Liver (tissue), 10 donors: ENCODE measurements at places on chromosomes 4 and X. TPM values are rescaled to one million over a fixed set of nuclear protein-coding genes. Genes with fewer than 3 reads are reported as not detected.

FHDC1 gene
- 0.17 TPM for total RNA-seq

BCLAF3 gene
- 2.1 TPM for total RNA-seq

FAM47A gene
- not detected for total RNA-seq

DNA sequence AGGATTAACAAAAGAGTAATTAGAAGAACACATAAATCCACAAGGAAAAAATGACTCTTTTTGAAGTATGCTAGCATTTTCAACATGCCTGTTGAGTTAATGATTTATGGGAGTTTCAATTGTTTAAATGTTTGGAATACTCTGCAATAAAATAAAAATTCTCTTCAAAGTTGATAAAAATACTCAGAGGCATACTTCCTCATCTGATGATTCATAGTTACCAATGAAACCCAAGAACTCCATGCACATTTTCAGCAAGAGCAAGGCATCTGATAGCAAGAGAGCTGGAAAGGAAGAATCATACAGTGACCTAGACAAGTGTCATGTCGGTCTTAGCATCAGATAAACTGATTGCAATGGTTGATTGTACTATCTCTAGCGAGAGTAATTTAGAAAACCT is 443.7 kb upstream of the ATOH1 start:
- DNase-seq = no peak

CYSLTR1 gene
- total RNA-seq = 0.50 TPM

EDNRA gene
- total RNA-seq = 1.5 TPM

DNA sequence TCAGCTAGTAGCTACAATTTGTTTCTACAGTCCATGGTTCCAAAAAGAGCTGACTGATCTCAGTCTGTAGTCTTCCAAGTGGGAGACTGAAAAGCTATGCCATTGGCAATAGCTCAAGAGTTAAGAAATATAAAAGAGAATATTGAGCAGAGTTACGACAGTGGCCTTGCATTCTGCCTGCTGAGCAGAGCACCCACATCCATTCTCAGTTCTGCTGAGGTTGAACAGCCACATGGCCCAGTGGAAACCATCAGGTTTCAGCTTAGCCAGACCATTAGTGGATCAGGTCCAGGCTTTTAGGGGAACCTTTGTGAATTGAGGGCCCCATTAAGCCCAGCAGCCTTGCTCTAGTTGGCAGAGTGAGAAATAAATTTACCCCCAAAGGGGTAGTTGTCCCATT is 28.1 kb downstream of the ZNF81 start:
- DNase-seq = no peak

SCRG1 gene
- under 0.01 TPM for total RNA-seq

- no peak for DNase-seq
Measured at GRCh38 chr4:10853196-10853595, 168.6 kb upstream of the CLNK start.

ODAM gene
- 0.25 TPM for total RNA-seq

GRCh38 chr4:24251589-24251988 is 332.8 kb downstream of the DHX15 start:
- DNase-seq = no peak

GRCh38 chr4:112112590-112113170 is 32.6 kb upstream of the FAM241A start:
- DNase-seq = no peak

- no peak for DNase-seq
Measured at GRCh38 chr4:75004755-75005668, 72.1 kb downstream of the PARM1 start.

DNA sequence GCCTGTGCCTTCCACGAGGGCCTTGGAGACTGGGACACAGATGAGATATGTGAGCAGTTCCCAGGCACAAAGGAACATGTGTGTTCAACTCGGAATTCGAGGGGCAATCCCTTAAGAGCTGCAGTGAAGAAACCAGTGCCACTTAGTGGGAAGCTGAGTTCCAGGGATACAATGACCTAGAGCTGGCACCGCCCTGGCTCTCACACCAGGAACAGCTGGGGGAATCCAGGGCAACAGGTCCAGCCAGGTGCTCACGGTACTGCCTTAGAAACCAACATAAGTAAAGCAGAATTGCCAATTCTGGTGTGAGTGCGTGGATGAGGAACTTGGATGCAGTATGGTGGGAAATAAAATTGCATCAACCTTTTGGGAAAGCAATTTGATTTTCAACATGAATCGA is 122.9 kb downstream of the AFAP1 start:
- DNase-seq = no peak

UGT2B17 gene
- not detected for total RNA-seq

GRCh38 chrX:27276751-27277150 is 186.4 kb downstream of the PPP4R3C start:
- no peak for DNase-seq

DNA sequence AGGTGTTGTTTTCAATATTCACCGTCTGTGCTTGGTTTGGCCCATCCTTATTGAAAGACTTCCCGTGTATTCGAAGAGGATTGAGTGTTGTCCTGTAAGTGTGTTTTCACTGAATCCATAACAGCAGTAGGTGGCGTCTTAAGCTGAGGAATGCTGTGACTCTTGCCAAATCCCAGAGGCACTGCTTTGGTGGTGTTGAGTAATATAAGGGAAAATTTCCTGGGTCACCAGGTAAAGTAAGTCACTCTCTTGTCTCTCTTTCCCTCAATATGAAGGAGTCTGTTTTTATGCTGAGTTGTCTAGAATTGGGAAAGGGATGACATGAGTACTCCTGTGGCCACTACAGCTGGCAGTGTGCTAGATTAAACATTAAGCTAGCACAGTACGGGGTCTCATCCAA is 146.7 kb upstream of the ZXDB start:
- DNase-seq = no peak

DNA sequence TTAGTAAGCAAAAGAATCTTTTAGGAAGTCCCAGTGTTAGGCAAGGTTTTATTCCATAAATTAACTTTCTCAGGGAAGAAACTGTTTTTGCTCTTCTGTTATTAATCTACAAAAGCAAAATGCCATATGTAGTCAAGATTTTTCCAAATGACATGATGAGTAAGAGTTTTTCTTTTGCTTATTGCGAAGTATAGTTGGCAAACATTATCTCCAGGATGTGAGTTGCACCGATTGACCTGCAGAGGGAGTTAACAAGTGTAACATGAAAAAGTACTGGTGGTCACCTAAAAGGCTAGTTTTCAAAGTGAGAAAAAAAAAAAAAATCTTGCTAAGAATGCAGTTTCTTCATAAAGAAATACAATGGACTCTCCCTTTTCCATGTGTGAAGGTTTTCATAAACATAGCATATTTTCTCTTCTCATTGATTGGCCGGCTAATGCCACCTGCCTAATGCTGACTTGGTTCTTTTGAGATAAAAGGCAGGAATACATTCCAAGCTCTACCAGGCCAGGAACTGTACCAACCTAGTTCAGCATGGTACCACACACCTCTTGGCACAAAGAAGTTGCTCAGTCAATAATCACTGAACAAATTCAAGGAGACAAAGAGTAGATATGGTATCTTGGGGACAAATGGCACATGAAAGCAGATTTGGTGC is 100.2 kb downstream of the LNX1 start:
- DNase-seq = no peak

DNA sequence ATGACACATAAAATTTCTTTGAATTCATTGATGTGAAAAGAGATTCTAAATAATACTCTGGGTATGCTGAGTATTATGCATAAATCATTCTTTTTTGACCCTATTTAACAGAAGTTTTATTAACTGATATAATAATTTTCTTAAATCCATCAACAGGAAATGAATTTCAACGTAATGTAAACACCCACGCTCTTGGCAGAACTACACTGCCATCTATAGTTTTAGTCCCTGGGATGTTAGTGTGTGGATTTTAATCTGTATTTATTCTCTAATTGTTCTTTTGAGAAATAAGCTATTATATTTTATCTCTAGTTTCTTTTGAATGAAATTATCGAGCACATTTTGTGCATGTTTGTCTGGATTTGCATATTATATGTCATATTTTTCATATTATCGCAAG is 666.8 kb upstream of the NDST4 start:
- no peak for DNase-seq

DNA sequence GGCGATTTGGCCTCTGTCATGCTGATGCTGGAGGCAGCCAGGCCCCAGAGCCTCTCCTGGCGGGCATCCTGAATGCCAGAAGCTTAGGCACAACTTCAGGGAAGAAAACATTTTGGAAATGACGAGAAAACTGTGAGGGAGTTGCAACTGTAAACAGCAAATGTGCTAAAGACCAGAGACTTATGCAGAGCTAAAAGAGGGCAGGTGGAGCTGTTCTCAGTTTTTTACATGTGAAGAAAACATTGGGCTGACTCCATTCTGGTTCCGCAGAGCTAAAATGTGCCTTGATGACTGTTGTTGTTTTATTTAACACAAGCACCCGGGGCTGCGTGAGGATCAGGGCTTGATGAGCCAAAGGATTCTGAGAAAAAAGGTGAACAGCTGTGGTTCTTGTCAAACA is 10.8 kb upstream of the ARX start:
- DNase-seq = no peak

GRCh38 chrX:111102636-111103035 is 6.6 kb downstream of the PAK3 start:
- no peak for DNase-seq

DNA sequence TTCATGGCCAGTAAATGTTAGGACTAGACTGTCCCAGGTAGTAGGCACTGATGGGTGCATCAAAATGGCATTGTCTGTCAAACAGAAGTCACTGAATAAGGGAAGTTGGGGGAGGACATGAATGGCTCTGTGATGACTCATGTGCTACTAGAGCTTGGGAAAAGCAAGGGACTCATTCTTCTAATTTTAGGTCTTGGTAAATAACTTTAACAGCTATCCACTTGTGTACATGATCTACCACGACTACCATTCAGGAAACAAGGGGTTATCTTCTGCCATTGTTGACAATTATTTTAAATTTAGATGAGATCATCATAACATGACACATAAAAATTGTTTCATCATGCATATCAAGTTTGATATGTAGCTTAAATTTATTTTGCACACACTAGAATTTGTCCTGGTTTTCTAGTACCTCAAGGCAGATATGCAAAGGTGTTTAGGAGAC is 6.3 kb downstream of the AREG start:
- DNase-seq = no peak

DNA sequence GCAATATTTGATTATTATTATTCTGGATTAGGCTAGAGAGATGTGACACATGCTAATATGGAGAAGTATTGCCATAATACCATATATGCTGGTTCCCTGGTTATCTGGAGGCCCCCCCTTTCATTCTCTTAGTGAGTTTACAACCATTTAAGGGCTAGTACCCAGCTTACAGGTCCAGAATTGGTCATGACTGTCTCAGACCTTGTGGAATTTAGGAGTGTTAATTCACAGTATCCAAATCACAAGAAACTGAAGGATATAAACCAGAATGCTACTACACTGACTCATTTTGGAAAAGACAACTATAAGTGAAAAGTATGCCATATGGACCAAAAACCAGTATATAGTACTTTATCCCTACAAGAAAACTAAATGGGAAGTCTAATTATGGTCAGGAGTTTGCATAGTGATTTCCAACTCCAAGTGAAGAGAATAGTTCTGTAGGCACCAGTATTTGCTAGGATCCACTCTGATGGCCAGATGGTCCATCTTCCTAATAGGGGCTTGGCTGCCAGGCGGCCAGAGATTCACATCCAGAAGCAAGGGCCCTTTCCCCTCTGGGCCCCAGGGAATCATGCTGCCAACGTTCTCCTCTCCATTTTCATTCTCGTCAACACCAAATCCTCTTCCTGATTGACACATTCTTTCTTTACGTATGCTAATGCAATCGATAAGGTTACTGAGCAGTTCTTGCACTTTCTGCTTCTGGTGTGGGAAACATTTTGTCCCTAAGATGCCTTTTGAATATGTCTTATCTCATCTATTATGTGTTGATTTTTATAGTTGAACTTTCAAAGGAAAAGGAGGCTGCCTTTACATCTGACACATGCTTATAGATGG is 123.6 kb downstream of the SHROOM3 start:
- no peak for DNase-seq

DNA sequence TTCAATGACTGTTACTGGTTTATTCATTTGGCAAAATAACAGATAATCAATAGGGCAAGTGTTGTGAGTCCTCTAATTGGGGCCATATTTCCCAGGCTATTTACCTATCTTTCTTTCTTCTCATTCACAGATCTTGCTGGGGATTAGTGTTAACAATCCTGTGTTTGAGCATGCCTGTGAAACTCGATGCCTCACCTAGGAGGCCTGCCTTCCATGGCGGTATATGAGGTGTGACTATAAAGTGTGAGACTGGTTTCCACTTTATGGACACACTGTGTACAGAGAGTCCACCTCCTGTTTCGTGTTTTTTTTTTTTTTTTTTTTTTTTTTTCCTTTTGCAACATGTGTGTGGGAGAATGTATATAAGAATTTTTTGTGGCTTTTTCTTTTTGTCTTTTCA is 199.3 kb downstream of the BMPR1B start:
- no peak for DNase-seq

SERTM2 gene
- total RNA-seq = 16.2 TPM

SCML2 gene
- total RNA-seq = 1.0 TPM

DNA sequence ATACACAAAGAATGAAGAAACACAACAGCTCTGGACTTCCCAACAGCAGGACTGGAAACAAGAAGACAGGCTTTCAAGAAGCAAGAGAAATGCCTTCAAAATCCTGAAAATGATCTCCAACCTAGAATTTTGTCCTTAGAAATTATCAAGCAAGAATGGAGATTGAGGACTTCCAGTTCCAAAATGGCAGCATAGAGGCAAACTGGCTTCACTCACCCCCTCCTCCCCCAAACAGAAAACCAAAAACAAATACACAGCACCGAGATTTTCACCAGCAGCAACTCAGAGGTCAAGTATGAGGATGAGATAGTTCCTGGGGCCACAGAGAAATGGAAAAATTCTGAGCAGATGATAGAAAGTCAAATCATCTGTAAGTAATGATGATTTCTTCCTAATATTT is 40.5 kb upstream of the LRBA start:
- no peak for DNase-seq

DNA sequence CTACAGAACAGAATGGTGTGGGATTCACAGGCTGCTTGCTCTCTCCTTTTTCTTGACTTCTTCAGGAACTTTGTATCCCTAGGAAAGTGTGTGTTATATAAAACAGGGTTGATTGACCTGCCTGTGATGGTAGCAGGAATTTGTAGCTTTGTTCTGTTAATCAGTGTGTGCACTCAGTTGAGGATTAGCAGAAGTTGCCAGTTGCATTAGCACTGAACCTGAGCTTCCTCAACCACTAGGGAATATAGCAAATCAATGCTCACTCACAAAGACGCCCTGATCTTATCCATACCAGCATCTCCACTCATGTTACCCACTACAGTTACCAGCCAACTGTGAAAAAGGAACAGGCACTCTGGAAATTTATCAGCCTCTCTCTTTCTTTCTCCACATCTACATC is 319.1 kb upstream of the EMCN start:
- no peak for DNase-seq

RBPJ gene
- 19.4 TPM for total RNA-seq

DNA sequence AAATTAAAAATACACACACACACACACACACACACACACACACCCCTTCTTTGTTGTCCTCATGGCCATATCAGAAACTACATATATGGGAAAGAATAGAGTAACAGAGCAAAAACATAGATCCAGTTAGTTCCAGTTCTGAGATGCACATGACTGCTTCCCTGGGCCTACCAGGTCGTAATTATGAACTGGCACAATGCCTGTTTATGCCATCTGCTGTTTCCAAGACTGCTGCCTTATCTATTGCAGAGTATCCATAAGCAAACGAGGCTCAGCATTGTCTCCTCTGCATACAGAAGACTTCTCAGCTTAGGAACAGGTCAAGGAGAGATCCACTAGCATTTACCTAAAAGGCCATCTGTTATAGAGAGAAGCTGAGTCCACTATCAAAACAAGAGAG is 789.0 kb downstream of the TECRL start:
- DNase-seq = no peak

GRCh38 chr4:86101410-86101809 is 258.4 kb downstream of the MAPK10 start:
- no peak for DNase-seq

SUPT20HL1 gene
- not detected for total RNA-seq
